ENCODE measurements at places on chromosomes 2 and 18.

DNA sequence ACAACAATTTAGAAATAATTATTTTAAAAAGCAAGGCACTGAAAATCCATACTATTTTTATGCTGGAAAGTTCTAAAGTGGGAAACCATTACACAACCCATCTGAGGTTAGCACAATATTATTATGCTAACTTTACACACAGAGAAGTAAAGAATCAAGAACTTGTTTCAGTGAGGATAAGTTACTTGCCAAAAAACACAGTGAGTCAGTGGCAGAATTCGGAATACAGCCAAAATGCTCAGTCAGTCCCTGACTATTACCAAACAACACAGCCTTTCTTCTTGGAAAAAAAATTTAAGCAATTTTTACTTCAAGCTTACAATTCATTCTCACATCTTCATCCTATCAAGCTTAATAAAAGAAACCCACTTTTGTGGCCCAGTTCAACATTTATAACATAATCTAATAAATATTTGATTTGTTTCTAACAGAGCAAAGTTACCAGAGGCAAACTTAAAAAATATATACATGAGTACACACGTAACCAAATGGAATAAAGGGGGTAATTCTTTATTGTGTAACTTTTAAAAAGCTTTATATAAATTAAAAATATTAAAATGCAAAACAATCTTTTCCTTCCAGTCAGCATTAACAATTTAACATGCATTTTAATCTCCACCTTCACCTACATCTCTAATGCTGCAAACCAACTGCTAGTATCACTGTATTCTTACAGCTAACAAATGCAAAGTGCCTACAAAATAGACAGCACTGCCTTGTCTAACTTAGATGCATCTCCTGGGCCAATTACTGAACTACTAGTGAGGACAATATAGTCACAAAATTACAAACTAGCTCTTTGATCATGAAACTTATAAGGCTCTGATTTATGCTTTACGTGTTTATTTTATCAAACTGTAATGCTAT is 55.2 kb downstream of the CCDC88A start:
- DNase-seq = peak; percentile 19

DNA sequence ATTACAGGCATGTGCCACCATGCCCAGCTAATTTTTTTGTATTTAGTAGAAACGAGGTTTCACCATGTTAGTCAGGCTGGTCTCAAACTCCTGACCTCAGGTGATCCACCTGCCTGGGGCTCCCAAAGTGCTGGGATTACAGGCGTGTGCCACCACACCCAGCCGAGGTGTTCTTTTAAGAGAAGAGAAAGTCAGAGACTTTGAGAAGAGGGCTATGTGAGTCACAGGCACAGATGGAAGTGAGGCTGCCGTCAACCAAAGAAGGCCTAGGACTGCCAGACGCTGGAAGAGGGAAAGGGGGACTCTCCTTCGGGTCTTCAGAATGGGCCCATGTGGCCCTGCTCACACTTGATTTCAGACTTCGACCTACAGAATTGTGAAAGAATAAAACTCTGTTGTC is 67.2 kb upstream of the SH3BP4 start:
- DNase-seq = no peak

DNA sequence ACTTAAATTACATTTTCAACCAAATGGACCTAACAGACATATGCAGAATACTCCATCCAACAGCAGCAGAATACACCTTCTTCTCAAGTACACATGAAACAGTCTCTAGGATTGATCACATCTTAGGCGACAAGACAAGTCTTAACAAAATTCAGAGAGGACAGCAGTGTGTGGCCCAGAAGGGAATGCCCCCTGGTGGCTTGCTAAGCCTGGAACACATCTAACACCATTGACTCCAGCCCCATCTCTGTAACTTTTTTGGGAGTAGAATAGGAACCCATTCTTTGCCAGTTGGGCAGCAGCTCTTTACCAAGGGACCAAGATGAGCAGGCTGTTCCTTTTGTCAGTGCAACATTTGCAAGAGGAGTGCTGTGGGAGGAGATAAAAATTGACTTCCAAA is 249.9 kb downstream of the PLCL1 start:
- peak; percentile 18 for DNase-seq

DNA sequence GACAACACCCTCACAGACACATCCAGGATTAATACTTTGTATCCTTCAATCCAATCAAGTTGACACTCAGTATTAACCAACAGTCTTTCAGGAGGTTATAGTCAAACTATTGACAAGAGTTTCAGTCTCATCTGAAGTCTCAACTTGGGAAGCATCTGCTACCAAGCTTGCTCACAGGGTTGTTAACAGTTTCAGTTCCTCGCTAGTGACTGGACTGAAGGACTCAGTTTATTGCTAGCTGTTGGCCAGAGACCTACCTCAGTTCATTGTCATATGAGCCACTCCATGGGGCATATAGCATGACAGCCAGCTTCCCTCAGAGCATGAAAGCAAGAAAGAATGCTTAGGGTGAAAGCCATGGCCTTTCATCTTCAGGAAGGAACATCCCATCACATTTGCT is 228.6 kb downstream of the EPHA4 start:
- DNase-seq = no peak

GRCh38 chr2:152396763-152397162 is 61.8 kb downstream of the FMNL2 start:
- no peak for DNase-seq

DNA sequence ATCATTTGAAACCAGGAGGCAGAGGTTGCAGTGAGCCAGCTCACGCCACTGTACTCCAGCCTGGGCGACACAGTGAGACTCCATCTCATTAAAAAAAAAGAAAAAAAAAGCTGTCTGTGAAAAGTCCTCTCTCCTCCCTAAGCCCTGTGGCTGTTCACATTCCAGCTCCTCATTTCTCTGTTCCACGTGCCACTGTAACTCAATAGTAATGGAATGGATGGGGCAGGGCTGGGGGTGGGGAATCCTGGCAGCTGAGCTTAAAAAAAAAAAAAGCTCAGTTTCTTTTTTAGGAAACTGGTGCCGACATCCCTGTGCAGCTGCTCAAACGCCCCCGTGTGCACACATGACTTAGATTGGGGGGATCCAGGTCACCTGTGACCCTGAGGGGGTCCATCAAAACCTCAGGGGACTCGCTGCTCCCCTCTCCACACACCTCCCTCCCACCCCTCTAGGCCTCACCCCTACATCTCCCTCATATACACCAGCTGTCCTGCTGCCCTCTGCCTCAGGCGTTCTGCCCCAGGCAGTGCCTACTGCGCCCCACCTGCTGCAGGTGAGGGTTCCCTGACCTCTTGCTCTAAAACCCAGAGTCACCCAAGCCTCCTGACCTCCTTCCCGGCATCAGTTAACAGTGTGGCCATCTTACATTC is 255.4 kb downstream of the AGAP1 start:
- DNase-seq = no peak

- DNase-seq = no peak
These were observed 43.7 kb upstream of the RIT2 start for GRCh38 chr18:43159086-43159770.

GRCh38 chr2:3867469-3867868 is 164.1 kb downstream of the DCDC2C start:
- DNase-seq = no peak

DNA sequence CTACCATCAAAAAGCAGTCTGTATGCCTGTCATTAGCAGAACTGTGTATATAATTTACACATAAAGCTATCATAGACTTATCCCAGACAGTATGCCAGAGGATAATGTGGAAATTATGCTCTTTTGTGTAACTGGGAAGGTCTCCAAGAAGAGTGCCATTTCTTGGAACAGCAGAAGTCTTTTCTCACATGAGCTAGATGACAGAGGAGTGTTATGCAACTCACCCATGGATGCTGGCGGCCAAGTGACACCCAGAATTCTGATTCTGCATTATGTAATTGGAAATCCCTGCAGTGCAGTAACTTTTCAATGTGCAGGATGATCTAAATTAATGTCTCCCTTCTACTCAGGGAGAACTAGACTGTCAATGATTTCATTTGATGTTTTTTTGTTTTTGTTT is 160.0 kb downstream of the UBE2E3 start:
- DNase-seq = no peak

GRCh38 chr18:12233378-12233777 is 20.8 kb upstream of the CIDEA start:
- no peak for DNase-seq
